ENCODE measurements at places on chromosomes 12 and 14.

GRCh38 chr12:93914281-93914680 is 234.1 kb upstream of the PLXNC1 start:
- DNase-seq = no peak

- no peak for DNase-seq
These were observed 12.3 kb downstream of the TRPV4 start for GRCh38 chr12:109820816-109821381.

DNA sequence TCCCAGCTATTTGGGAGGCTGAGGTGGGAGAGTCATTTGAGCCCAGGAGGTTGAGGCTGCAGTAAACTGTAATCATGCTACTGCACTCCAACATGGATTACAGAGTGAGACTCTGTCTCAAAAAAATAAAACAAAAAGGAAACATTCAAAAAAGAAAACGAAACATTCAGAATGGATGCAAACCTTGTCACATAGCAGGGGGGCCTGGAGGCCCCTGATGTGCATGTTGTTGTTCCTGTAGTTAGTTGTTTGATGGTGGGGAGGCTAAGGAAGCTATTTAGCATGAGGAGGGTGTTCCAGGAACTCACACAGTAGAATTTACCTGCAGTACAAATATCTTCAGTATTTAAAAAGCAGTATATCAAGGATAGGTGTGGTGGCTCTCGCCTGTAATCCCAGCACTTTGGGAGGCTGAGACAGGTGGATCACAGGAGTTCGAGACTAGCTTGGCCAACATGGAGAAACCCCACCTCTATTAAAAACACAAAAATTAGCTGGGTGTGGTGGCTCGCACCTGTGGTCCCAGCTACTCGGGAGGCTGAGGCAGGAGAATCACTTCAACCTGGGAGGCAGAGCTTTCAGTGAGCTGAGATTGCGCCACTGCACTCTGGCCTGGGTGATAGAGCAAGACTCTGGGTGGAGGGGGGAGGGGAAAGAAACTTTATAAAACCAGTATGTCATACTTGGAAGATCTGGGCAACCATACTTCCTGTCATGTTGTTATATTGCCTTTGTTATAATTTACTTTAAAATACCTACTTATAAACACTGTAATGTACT is 17.6 kb upstream of the AEBP2 start:
- no peak for DNase-seq

DNA sequence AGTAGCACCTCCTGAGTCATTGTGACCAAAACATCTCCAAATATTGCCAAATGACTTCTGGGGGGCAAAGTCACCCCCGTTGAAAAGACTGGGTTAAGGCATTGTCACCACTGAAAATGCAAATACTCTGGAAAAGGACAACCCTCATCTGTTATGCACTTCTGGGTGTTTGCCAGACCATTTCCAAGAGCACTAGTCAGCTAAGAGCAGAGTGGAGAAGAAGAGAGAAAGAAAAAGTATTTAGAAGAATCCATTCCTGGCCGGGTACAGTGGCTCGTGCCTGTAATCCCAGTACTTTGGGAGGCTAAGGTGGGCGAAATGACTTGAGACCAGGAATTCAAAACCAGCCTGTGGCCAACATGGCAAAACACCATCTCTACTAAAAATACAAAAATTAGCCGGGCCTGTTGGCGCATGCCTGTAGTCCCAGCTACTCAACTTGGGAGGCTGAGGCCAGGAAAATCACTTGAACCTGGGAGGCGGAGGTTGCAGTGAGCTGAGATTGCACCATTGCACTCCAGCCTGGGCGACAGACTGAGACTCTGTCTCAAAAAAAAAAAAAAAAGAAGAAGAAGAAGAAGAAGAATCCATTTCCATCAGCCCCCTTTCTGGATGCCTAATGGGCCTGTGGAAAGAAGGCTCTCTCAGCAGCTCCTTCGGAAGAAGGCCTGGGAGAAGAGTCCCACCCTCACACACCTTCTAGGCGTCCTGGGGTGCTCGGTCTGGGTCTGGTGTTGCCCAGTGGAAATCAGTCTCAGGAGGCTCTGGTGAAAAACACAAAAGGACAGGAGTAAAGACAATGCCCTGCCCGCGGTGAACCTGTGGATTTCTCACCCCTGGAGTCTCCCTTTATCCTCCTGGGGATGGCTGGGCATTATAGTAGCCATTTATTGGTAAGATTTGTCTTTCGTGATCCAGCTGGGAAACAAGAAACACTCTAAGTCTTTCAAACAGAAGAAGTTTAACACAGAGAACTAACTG is 3.5 kb upstream of the LTBR start:
- no peak for DNase-seq

DNA sequence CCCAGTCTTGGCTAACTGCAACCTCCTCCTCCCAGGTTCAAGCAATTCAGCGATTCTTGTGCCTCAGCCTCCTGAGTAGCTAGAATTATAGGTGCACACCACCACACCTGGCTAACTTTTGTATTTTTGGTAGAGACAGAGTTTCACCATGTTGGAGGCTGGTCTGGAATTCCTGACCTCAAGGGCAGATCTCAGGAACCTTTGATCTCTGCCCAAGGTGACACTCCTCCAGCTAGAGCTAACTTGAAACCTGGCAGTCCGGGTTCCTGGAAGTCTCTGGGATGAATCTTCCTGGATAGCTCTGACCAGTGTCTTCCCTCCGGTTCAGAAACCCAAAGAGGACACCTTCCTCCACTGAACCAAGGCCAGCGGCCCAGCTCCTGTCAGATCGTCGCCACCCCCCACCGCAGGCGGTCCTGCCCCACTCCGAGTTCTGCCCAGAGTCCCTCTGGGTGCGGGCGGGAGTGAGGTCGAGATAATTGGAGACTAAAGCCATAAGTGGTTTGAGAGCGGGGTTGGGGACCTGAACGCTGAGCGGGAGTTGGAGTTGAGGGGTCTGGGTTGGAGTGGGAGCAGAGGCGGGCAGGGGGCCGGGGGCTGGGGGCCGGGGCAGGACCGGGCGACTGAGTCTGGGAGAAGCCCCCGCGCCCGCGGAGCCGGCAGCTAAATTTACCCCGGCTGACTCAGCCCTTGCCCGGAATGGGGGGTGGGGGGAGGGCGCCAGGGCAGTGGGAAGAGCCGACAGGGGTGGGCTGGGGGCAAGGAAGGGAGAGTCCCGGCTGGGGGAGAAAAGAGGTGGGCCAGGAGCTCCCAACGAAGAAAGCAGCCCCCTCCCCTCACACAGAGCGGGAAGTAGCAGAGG is 4.7 kb downstream of the DDN start:
- no peak for DNase-seq

DNA sequence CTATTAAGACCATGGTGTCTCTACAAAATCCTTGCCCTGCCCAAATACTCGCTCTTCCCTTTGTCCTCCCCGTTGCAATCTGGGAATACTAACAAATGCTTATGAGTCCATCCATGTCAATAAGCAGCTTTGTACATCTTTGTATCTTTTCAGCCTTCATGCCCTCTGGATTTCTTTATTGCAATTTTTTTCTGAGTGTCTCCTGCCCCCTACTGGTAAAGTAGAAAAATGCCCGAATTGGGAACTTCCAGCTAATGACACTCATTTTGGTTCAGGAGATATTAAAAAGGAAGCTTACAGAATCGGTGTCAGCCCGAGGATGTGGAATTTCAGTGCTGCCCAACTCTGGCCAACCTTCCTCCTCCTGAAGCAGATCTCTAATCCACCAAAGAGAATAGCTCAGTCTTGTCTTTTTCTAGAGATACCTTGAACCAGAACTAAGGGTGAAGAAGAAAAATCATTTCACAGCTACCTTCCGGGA is 46.0 kb downstream of the SH2B3 start:
- DNase-seq = no peak
